Esophagus squamous epithelium (tissue), 5 donors: ENCODE measurements at places on chromosomes 2 and 18. TPM values are rescaled to one million over a fixed set of nuclear protein-coding genes. Genes with fewer than 3 reads are reported as not detected.

GRCh38 chr2:28697602-28698149, 54.0 kb upstream of the PPP1CB start:
- DNase-seq: no peak

GRCh38 chr18:58639751-58640427, 11.0 kb upstream of the ALPK2 start:
- DNase-seq: no peak

DNA sequence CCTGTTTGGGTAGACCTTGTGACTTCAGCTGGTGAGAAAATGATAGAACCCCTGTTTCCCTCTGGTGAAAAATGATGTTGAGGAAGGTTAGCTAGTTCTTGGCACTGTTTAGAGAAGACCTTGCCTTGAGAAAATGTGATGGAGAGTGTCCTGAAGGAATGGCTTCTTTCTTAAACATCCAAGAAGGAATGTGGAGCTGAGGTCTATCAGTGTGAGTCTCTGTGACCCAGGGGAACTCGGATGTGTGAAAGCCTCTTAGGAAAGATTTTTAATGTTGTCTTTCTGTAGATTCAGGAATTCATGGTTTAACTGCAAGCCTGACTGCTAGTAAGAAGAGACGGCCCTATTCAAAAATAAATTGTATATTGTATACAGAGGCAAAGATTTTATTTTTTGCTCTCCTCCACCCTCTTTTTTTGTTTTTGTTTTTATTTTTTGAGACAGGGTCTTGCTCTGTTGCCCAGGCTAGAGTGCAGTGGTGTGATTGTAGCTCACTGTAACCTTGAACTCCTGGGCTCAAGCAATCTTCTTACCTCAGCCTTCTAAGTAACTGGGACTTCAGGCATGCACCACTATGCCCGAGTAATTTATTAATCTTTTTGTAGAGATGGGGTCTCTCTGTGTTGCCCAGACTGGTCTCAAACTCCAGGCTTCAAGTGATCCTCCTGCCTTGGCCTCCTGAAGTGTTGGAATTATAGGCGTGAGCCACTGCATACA, 87.5 kb downstream of the ZNF532 start:
- no peak for DNase-seq

ELOA2 gene
- total RNA-seq: not detected
